ENCODE measurements at places on chromosomes 6 and 20.

DNA sequence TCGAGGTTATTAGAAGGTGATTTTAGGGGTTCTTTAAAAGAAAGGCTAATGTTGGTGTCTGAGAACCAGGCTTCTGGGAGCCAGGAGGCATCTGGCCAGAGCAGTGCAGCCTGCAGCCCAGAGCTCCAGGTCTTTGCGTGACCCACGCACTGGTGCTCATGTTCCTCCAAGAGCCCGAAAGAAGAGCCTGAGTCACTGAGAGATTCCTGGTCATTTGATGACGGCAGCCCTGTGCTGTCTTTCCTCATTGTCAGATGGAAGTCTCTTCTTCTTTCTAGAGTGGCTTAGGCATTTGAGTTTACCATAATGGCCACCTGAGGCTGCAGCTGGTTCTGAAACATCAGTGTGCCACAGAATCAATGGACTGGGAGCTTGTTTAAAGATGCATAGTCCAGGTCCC lies 46.4 kb downstream of the CD109 start:
- DNase-seq = no peak

DNA sequence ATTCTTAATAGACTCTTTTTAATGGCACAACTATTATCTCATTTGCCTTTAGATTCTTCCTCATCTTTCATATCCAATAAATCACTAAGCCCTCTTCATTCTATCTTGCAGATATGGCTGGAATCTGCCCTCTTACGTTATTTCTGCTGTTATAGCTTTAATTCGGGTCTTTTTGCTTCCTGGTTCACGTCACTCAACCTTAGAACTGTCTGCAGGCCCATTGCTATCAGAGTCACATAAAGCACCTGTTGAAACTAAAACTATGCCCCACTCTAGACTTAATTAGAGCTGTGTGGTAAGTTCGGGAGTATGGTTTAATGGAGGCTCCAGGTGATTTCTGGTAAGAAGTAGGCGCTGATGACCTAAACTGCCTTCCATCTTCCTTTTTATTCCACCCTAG lies 988 bp downstream of the QRSL1 start:
- no peak for DNase-seq

DNA sequence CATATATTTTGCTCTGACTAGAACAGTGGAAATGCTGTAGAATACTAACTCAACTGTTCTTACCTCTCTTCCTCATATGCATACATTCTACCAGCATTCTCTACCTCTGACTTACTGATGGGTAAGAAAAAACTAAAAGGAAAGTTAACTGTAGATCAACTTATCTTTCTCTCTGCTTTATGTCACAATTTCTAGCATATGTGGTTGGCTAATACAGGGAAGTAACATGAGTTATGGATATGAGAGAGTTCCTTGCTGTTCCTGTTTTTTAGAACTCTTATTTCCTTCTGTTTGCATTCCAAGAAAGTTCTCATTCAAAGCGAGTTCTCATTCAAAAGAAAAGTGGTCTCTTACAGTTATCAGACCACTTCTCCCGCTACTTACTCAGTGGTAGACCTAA lies 226.8 kb upstream of the SGK1 start:
- DNase-seq = no peak

DNA sequence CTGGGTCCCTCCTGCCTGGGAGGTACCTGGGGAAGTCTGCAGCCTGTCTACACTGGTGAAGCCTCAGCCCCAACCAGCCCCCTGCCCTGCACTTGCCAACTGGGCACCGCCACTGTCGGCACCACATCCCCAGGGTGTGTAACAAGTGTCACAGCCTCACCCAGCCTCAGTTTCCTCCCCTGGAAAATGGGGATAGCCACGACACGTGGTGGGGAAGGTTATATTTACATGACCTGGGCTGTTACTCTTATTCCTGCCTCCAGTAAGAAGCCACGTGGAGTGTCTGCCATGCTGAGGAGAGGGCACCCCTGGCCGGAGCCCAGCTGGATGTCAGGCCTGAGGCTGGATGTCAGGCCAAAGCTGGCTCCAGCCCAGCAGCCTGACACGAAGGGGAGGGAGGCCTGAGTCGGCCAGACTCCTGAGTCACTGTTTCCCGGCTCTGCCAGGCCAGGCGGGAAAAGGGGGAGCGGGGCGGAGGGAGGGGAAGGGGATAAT lies 44.9 kb downstream of the SNAI1 start:
- no peak for DNase-seq

- peak; percentile 7 for DNase-seq
Observed at GRCh38 chr20:49318430-49319207, 40.8 kb upstream of the ZNFX1 start.

- no peak for DNase-seq
Observed at GRCh38 chr6:42929821-42930360, 611 bp downstream of the CNPY3 start.

DNA sequence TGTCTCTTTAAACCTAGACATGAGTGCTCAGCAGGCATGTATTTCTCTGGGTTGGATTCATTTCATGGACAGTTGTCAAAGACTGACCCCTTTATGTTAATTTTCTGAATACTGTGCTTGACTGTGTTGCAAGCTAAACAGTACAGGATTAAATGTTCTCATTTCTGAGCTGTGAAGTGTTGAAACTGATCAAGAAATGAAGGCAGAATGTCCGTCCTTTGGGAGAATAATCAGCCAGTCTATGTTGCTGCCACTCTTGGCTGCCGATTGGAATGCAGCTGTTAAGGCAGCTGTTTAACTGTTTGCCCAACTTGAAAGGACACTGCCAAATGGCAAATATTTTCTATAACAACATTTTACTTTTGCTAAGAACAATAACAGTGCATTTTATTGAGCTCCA lies 87.3 kb downstream of the CEP57L1 start:
- DNase-seq = no peak

DNA sequence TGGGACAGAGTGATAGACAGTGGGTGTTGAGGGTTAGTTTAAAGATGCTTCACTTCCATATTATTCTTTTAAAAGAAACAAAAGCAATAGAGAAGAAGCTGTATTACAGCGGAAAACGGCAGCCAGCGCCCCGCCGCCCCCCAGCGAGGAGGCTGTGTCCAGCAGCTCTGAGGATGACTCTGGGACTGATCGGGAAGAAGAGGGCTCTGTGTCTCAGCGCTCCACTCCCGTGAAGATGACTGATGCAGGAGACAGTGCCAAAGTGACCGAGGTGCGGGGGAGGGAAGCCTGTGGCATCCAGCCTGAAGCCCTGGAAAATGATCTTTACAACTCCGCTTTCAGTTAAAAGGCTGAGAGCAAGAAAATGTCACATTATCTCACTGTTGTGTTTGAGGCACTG lies 100.2 kb downstream of the FIG4 start:
- DNase-seq = no peak

GRCh38 chr20:48886194-48886593 lies 35.3 kb upstream of the ARFGEF2 start:
- no peak for DNase-seq

DNA sequence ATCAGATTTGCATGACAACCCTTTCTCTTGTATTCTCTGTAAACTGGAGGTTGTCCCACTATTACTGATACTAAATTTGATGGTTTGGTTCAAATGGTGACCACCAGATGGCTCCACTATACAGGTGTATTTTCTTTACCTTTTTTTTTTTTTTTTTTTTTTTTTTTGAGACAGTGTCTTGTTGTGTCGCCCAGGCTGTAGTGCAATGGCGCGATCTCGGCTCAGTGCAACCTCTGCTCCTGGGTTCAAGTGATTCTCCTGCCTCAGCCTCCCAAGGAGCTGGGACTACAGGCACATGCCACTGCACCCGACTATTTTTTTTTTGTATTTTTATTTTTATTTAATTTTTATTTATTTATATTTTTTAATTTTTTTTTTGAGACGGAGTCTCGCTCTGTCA lies 6.6 kb upstream of the WTAP start:
- peak; percentile 59 for DNase-seq

DNA sequence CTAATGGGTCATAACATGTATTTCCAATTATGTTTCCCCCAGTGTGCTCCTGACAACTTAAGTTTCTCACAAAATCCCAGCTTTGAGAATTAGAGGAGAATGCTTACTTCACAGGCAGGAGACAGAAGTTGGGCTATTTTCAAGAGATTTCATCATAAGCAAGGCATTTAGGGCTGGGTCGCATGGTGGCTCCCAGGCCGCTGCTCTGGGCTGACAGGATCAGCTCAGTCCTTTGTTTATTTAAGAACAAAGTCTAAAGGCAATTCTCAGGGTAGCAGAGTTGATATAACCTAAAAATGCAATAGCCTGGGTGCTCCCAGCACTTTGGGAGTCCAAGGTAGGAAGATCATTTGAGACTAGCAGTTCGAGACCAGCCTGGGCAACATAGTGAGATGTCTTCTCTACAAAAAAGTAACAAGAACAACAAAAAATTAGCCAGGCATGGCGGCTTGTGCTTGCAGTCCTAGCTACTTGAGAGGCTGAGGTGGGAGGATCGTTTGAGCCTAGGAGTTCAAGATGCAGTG lies 10.9 kb downstream of the FOXQ1 start:
- DNase-seq = no peak

GRCh38 chr20:60034231-60035110 lies 76.2 kb downstream of the CDH26 start:
- DNase-seq = no peak

GRCh38 chr6:30931969-30932645 lies at the start of gene SFTA2:
SFTA2 (minus strand) TSS chr6:30932170; CDS start chr6:30932096, 74 bp downstream.
- no peak for DNase-seq

DNA sequence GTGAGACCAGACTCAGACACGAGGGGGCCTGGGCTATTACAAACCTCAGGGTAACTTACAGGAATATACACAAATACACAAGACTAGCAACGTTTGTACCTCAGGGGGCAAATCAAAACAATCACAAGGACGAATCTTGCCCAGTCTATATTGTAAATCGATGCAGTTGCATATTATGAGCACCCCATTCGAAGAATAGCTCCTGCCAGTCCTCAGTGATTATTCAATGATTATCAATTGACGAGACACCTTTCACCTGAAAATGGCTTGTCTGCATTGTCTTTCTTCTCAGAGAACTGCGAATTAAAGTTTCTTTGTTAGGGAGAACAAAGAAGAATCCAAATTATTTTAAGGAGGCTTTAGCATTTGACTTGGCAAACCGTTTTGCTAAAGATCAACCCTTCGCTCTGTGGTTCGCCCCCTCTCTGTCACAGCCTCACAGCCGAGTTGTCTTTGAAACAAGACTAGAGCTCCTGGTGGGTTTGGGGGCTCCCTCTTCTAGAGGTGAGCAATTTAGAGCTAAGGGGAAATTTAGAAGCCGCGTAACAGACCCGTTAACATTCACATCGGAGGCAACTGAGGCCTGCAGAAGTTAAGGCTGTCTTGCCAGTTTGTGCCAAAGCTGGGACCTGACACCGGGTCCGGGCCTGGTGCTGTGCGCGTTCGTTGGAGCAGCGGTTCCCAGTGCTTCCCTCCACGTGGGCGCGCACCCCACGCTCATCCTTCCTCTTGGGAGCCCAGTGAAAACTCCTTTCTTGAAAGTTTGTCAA lies 24.9 kb upstream of the MAP3K7 start:
- no peak for DNase-seq

- DNase-seq = no peak
Observed at GRCh38 chr6:8335381-8335780, 100.0 kb downstream of the SLC35B3 start.

GRCh38 chr6:15062516-15063252 lies 183.2 kb upstream of the JARID2 start:
- no peak for DNase-seq

DNA sequence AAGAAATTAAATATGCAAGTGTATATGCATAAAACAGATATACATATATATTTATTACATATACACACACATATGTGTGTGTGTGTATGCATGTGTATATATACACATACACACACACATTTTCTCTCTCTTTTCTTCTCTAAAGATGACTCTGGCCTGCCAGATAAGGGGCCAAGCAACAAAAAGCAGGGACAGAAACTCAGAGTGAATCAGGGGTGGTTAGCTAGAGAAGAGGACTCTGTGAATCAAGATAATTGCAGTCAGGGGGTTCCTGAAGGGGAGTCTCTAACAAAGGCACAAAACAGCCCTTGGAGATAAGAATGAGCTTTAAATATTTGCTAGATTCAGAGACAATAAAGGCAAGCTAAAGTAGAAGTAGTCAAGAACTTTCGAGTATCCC lies 650.5 kb downstream of the UTRN start:
- no peak for DNase-seq

- no peak for DNase-seq
Observed at GRCh38 chr6:11467364-11467763, 70.2 kb upstream of the TMEM170B start.

- DNase-seq = no peak
Observed at GRCh38 chr6:111410371-111410770, 72.6 kb downstream of the REV3L start.

- no peak for DNase-seq
Observed at GRCh38 chr20:59725476-59726280, 121.3 kb downstream of the PHACTR3 start.

GRCh38 chr6:53795340-53795701 lies 516 bp downstream of the LRRC1 start:
- DNase-seq = peak; percentile 13

DNA sequence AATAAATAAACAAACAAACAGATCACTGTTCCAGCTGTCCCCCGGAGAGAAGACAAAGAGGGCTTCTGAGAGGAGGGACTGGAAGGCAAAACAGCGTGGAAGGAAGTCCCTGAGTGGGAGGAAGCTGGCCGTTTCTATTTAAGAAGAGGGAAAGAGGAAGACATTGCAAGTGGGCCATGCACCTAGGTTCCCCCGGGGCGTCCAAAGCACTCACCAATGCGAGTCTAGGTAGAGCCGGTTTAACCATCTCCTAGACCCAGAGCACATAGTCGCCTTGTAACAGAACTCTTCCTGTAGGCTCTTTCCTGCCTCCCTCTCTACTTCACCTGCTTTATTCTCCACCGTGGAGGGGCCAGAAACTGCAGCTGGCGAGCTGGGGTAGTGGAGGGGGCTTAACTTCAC lies 158.4 kb downstream of the ZDHHC14 start:
- DNase-seq = no peak

DNA sequence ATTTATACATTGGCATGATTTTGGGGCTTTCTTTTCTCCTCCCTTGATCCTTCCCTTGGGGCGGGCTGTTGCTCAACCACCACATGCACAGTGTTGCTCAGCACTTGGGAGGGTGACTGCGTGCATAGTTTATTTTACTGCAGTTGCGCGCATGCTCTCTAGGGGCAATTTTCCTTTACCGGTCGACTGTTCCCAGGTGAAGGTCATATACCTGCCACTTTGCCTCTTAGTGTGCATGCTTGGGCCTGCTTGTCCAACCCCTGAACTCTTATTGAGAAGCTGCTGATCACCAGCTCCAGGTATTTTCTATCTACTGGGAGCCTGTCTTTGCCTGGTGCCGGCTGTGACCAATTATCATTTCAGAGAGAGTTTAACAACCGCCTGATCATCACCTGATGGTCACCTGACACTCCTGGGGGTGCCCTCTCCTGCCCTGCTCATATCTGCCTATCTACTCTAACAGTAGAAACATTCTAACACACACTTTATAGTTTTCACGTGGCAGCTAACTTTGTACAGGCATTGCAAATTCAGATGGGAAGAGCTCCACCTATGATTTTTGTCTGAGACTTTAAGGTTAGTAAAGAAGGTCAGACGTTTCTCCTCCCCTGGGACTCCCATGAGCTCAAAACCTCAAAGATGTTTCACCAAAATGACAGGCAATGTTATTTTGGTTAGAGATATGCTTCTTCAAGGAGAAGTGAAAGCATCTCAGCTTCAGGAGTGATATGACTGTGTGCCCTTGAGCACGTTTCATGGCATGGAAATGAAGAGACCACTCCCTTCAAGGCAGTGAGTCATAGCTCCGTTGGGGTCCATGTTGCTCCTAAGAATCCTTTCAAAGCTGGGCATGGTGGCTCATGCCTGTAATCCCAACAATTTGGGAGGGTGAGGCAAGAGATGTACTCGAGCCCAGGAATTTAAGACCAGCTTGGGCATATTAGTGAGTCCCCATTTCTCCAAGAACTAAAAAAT lies 227.5 kb upstream of the MYLIP start:
- DNase-seq = no peak

All from naive thymus-derived CD4-positive, alpha-beta T cell (primary cell).